EH (cell line): ENCODE measurements at places on chromosomes 12 and 14.
A peak's percentile ranks its signal among the peaks of the same experiment; 100 is the strongest.

GRCh38 chr14:55109836-55110235 is 19.2 kb upstream of the LGALS3 start:
- DNase-seq, result no peak

DNA sequence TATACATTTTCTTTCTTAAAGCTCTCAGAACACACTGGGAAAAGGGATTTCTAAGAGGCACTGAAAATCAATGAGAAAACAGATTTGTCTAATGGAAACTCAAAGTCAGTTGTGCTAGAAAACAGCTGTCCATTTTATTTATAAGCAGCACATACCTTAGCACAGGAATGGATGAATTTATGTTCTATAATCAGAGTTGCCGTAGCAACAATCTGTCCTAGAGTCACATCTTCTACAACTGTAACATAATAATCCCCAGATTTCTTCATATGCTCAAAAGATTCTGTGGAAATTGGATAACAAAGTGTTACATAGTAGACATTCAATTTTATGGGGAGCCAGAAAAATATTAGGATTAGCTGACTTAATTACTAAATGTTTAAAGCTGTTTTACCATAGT is 9.8 kb downstream of the GNPNAT1 start:
- DNase-seq, result peak; percentile 27

GRCh38 chr14:93538413-93538812 is 107.7 kb downstream of the UNC79 start:
- no peak for DNase-seq

DNA sequence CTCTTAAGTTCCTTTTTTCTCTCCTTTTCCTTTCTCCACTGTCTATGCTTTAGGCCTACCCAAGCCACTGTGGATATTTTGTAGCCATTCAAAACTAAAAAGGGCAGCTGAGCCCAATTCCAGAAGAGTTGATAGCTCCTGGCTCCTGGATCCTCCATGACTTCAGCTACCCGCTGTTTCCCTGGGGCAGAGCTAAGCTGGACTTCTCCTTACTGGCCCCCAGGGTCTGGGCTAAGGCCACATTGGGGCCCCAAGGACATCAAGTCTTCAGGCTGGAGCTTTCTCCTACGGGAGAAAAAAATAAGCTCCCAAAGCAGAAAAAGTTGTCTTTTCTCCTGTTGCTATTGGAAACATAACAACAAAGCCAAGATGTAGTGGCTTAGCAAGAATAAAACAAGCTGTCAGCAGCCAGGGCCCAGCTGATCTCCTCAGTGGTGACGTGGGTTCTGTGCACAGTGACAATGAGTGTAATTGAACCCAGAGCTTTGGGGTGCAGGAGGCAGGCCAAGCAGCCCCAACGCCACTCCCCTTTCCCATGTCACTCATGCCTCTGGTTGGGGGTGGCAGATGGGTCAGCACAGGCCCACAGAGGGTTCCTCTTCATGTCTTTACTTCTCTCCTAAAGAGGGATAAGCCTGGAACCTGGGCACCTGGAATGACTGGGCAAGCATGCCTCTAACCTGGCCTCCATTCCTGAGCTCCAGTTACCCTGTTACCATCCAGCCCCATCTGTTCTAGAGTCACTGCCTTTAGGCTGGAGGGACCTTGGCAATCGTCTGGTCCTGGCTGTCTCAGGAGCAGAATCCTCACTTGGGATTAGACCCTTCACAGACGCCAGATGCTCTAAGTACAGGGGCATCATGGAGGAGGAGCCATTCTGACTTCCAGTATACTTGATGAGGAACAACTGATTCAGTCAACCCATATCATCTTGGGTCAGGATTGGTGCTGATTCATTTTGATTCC is 171.2 kb downstream of the ZFP36L1 start:
- peak; percentile 71 for DNase-seq

DNA sequence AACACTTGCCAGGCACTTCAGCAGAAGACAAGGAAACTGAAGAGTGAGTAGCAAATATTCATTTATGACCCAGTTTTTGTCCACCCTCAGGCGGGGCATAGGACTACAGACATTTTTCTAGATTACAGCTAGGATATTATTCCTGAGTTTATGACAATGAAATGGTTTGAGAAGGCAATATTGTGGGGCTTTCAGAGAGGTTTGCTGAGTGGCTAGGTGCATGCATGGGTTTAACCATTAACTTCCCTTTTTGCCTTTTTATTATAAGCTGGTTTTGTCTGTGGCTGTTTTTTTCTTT is 104.0 kb upstream of the BCAT1 start:
- no peak for DNase-seq

DNA sequence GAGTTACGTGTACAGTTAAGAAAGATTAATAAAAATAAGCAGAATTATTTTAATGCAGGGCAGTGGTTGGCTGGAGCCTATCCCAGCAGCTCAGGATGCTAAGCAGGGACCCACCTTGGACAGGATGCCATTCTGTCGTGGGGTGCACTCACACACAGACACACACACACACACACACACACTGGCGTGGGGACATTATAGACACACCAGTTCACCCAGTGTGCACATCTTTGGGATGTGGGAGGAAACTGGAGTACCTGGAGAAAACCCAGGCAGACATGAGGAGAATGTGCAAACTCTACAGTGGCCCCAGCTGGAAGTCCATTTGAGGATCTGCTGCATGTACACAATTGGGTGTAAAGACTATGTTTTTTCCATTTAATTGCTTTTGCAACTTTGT is 12.8 kb upstream of the IFI27L2 start:
- no peak for DNase-seq

DNA sequence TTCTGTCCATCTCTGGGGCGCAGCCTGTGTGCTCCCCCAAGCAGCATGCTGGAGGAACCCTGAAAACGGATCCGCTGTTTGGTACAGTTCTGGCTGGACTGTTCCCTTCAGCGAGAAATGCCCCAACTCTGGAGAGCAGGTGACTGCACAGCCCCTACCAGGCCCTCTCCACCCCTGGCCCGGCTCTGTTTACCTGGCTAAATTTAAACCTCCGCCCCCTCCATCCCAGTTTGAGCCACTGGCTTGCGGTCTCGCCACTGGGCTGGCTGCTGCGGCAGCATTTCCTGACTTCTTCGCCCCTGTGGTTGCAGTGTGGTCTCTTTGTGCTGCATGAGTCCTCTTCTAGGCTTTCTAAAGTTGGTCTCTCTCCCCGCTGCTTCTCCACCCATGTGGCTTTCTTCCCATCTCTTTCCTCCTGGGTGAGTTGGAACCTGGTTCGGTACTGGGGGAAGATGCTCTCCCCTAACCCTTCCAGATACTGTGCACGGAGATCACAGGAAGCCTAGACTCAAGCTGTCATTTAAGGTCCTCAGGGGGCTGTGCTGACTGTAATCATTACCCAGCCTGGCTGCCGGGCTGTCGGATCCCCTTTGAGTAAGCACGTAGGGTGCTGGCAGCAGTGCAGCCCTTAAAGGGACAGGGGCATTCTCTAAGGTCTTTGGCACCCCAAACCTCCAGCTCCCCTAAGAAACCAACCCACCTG is 60.6 kb downstream of the FBXL14 start:
- DNase-seq, result peak; percentile 52

- no peak for DNase-seq
Measured at GRCh38 chr12:106073179-106073578, 65.6 kb downstream of the NUAK1 start.

DNA sequence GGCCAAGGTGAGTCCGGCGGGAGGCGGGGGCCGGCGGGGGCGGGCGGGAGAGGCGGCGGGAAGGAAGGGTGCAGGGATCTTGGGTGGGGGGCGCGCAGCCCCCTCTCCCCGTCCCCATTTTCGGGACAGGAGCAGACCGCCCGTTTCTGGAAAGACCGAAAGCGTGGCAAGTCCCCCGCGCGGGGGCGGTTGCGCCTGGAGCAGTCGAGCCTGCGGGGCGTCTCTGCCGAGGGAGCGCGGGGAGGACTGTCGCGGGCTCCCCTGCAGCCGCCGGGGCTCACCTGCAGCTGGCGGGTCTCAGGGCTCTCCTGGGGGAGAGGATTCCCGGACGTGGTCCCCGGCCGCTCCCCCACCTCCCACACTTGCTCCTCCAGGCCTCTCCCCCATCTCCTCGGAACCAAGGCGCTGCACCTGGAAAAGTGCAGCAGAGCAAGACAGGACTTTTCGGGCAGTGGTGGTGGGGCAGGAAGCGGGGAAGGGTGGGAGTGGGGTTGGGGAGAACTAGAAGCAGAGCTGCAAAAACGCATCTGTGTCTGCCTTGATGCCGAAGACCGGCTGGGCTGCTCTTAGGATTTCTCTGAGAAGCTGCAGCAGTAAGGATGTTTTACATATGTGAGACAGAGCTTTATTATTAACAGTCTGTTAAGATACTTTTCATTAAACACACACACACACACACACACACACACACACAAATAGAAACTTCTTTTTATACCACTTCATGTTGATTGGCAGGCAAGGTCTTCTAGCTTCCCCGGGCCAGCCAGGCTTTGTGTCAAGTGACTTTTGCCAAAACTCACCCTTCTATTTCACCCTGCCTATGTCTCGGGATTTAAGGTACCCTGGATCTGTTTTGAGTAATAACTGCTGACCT is 677 bp downstream of the C12orf75 start:
- DNase-seq, result peak; percentile 46

DNA sequence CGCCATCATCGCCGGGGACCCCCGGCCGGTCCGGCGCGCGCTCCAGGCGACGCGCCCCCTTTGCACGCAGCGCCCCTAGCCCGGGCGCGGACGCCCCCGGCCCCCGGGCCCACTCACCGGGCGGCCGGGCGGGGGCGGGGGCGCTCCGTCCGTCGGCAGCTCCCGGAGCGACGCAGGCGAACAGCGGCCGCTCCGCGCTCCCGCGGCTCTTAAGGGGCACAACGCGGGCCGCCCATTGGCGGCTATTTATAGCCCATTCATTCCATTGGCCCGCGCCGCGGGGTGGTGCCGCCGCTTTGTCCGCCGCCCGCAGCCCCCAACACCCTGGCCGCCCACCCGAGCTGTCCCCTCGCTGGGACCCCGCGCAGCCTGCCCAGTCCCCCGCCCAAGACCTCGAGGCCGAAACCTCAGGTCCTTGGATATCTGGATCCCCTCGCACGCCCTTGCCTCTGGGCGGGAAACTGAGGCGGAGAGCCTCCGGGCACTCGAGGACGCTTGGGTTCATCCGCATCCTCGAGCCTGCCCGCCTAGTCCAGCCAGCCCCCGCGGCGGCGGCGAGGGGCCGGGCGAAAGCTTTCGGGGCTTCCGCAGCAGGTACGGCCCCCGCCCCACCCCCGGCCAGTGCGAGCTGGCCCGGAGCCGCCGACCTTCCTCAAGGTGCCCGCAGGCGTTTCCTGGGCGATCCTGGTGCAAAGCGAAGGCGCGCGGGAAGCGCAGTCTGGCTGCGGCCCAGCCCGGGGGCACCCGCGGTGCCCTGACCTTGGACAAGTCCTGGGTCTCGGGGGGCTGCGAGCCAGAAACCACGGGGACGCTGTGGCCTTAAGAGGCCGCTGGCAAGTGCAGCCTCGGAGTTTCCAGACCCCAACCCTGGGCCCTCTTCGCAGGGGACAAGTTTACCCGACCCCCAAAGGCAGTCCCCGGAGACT is at the start of gene CKB:
CKB (minus strand) TSS at position 182 of the 926 bp plus-strand sequence. CDS start 337 bp downstream, outside the sequence.
- peak; percentile 68 for DNase-seq

GRCh38 chr14:38074081-38074480 is 133.6 kb upstream of the SSTR1 start:
- DNase-seq, result peak; percentile 53
